ENCODE measurements at places on chromosomes 11 and 22. TPM values are rescaled to one million over a fixed set of nuclear protein-coding genes. Genes with fewer than 3 reads are reported as not detected.

The KCNJ11 gene
- 3.7 TPM for total RNA-seq

The CCDC15 gene
- 0.73 TPM for total RNA-seq

The DDIAS gene
- 1.4 TPM for total RNA-seq

The TAGLN gene
- 158 TPM for total RNA-seq

The OR6T1 gene
- total RNA-seq = not detected

The RPS6KA4 gene
- total RNA-seq = 6.6 TPM

The DENND5A gene
- total RNA-seq = 15.3 TPM

The ROBO3 gene
- 3.6 TPM for total RNA-seq

The CYP2R1 gene
- total RNA-seq = 4.3 TPM

The OR10D3 gene
- not detected for total RNA-seq

The MORC2 gene
- 9.3 TPM for total RNA-seq

The IFTAP gene
- total RNA-seq = 6.6 TPM

The AMOTL1 gene
- 7.4 TPM for total RNA-seq

DNA sequence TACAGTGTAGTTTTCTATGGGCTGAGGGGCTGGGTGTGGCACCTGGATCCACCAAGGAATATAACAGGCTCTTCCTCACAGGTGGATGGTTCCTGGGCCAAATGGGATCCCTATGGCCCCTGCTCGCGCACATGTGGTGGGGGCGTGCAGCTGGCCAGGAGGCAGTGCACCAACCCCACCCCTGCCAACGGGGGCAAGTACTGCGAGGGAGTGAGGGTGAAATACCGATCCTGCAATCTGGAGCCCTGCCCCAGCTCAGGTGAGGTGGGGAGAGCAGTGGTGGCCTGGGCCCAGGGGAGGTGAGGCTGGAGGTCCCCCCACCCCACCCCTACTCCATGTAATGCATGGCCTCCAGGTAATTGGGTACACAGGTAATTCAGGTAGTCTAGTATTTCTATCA lies 20.7 kb downstream of the ADAMTS15 start:
- DNase-seq = no peak

- DNase-seq = no peak
Measured at GRCh38 chr22:23270798-23271596, 90.7 kb downstream of the BCR start.

DNA sequence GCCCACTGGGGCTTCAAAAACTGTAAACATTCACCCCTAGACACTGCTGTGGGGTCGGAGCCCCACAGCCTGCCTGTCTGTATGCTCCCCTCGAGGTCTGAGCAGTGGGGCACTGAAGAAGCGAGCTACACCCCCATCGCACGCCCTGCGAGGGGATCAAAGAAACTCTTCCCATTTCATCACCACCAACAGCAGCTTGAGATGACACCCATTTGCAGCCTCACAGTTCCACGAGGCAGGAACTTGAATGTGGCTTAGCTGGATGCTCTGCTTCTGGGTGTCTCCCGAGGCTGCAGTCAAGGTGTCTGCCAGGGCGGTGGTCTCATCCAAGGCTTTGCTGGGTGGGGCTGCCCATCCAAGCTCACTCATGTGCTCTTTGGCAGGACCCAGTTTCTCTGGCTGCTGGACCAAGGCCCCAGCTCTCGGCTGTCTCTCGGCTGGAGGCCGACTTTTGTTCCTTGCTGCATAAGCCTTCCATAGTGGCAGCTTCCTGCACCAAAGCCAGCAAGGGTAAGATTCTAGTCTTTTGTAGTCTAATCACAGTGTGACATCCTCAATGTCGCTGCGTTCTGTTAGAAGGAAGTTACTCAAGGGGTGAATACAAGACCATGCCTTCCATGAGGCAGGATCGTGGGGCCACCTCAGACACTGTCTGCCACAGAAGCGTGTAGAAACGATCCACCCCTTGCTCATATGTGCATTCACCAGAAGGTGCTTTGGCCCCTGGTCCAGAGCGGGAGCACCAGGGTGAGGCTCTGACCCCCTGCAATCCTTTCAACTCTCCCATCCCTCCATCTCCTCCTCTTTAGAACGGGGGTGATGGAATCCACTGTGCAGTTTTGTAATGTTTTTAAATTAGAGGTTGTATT lies 46.2 kb upstream of the SEPTIN5 start:
- no peak for DNase-seq

- peak; percentile 63 for DNase-seq
Measured at GRCh38 chr11:35662061-35662648, 420 bp upstream of the TRIM44 start.

DNA sequence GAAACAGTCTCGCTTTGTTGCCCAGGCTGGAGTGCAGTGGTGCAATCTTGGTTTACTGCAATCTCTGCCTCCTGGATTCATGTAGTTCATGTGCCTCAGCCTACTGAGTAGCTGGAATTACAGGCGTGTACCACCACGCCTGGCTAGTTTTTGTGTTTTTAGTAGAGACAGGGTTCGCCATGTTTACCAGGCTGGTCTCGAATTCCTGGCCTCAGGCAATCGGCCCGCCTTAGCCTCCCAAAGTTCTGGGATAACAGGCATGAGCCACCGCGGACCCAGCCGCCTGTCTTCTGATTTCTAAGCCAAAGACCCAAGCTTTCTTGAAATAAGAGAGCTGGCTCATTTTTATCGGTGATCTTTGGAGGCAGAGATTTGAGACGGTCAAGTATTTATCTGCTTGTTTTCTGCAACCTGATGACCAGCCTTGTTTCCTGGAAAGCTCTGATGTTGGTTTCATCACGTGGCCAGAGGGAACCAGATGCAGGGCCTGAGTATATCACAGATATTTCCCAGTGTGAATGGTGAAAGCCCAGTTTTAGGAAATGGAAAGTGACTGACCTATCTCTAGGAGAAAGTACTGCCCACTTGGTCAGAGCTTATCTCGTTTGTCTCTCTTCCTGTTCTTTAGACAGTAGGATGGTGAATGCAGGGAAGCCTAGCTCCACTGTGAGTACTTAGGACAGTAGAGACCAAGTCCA lies 5.7 kb upstream of the SIDT2 start:
- DNase-seq = peak; percentile 20

- no peak for DNase-seq
Measured at GRCh38 chr22:30047364-30047738, 32.9 kb upstream of the HORMAD2 start.

- DNase-seq = no peak
Measured at GRCh38 chr22:44410451-44410991, 87.5 kb downstream of the RTL6 start.

GRCh38 chr11:126518972-126519690 lies 163.6 kb downstream of the ST3GAL4 start:
- DNase-seq = no peak

DNA sequence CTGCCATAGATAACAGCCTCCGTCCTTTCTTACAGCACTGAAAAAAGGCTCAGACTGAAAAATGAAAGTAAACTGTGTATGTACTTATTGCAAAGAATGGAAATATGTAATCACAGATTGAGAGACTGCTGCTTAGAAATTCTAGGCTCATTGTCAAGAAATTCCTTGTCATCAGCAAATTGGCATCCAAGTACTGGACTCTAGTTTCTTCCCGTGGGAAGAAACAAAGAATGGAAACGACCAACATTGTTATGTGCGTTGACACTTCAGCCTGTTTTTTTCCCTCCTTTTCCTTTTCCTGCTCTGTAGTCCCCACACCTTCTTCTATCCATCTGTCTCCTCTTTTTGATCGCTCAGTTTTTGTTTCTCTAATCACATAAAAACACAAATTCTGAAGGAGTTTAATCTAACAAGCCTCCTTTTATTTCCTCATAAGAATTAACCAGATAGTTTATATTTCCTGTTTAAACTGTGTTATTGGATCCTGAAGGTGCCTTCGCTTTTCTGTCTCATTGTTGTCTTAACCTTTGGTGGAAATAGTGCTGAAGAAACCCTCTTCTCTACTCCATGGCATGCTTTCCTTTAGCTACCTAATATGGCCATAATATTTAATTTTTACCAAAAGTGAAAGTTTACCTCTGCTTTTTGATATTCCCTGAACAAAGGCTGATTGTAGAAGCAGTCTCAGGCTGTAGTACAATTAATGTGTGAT lies 20.0 kb upstream of the CASP12 start:
- no peak for DNase-seq

GRCh38 chr11:80502511-80502910 lies 1061.7 kb upstream of the TENM4 start:
- DNase-seq = no peak

GRCh38 chr11:829847-830294 lies 2.2 kb downstream of the CRACR2B start:
- no peak for DNase-seq

DNA sequence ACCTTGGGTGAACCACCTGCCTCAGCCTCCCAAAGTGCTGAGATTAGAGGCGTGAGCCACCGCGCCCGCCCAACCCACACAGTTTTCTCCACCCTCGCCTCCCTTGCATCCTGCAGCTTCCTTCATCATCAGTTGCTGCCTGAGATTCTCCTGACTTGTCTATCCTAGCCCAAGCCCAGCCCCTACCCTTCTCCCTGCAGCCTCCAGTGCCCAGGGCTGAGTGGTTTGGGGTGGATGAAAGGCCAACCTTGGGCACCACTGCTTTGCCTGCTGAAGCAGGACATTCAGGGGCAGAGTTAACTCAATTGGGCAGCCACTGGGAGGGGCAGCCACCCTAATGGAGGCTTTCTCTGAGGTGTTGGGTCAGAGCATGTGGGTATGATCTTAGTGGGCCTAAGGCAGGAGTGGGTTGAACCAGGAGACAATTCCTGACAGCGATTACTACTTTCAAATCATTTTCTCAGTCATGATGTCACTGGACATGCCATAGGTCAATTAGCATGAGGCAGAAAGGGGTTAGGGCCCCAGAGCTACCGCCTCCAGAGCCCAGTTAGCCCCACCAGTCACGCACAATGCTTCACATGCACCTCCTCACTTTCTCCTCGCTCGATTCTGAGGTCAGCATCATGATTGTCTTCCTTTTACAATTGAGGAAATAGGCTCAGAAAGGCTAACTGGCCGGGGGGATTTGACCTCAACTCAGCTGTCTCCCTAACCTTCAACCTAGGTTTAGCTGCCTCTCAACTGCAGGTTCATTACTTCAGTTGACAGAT lies 1.0 kb upstream of the FKBP2 start:
- peak; percentile 43 for DNase-seq

DNA sequence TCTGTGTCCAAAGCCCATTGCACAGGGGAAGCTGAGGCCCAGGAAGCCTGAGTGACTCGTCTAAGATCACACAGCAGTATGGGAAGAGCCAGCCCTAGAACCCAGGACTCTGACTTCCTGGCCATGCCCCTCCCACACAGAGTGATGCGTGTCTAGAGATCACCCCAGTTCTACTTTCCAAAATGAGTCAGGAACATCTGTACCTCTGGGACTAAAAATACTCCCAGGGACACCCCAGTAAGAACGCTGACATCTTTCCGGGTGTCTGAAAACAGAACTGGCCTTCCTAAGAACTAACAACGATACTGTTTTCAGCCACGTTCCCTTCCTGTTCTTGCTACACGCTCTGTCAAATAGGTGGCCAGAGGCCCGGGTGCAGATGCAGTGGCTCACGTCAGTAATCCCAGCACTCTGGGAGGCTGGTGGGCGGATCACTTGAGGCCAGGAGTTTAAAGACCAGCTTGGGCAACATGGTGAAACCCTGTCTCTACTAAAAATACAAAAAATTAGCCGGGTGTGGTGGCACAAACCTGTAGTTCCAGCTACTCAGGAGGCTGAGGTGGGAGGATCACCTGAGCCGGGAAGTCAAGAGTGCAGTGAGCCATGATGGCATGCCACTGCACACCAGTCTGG lies 21.7 kb upstream of the PDGFB start:
- no peak for DNase-seq

- no peak for DNase-seq
Measured at GRCh38 chr11:134915212-134915611, 503.2 kb upstream of the B3GAT1 start.

GRCh38 chr11:60563553-60564235 lies 48.5 kb downstream of the MS4A13 start:
- DNase-seq = no peak

- DNase-seq = peak; percentile 85
Measured at GRCh38 chr11:67504950-67505581, at the start of gene PITPNM1. Gene PITPNM1, minus strand, starts transcription at chr11:67505363. Its CDS starts 1,183 bp downstream, at chr11:67504180.

DNA sequence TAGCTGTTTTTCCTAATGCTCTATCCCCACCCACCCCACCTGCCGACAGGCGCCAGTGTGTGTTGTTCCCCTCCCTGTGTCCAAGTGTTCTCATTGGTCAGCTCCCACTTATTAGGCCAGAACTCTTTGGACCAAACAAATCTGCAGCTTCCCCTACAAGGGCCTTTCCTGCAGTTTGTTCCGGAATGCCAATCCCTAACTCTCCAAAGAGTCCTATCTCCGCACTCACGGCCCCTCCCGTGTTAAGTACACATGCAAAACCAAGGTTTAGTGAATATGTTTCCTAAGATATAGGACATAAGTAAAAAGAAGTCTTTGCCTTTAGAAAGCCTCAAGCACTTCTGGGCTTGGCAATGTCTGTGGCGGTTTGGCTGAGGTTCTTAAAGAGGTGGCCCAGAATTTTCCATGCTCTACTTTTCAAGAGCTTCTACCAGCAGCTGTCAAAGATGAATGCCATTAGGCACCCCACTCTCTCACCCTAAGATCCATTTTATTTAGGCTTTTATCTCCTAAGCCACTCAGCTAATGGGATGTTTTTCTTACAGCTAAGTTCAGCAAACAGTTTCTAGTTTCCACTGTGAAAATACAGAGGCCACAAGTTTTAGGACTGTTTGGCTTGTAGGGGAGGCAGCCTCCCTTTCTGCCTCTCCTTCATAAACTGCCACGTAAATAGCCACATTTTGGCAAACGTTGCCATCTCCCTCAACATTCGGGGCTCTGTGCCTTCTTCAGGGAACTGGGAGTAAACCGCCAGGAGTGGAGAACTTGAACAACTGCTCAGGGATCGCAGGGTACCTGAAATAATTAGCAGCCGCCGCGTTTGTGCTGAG lies 1.6 kb downstream of the CD59 start:
- no peak for DNase-seq

DNA sequence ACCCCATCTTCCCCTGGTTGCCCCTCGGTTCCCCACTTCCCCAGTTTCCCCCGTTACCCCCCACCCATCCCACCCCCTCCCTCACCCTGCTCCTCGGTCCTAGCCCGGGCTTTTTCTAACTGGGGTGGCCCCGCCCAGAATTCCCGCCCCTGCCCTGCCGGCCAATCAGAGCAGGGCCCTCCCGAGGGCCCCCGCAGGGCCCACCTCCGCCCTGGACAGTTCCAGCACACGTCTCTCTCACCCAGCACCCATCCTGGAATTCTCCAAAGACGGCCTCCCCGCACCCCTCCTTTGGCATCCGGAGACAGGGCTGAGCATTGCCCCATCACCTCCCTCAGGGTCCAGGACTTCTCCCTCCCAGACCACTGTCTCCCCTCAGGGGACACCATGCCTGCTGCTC lies at the start of gene H19:
Gene H19, minus strand, starts transcription at position 88 of the 400 bp plus-strand sequence.
- DNase-seq = no peak

GRCh38 chr22:17411213-17411612 lies 42.0 kb downstream of the CECR2 start:
- DNase-seq = no peak

DNA sequence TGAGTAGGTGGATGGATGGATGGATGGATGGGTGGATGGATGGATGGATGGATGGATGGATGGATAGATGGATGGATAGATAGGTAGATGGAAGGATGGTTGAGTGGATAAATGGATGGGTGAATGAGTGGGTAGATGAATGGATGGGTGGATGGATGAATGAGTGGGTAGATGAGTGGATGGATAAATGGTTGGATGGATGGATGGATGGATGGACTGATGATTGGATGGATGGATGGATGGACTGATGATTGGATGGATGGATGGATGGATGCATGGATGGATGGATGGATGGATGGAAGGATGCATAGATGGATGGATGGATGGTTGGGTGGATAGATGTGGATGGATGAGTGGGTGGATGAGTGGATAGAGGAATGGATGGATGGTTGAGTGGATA lies 13.2 kb upstream of the SYT8 start:
- no peak for DNase-seq

All from right lobe of liver (tissue), 6 donors.